ENCODE measurements at places on chromosomes 5 and 9.

GRCh38 chr5:14644623-14645237 is 19.8 kb upstream of the OTULIN start:
- DNase-seq: no peak

- no peak for DNase-seq
These were observed 123.2 kb downstream of the RMI1 start for GRCh38 chr9:84103651-84104377.

GRCh38 chr5:62791059-62791458 is 212.4 kb downstream of the LRRC70 start:
- no peak for DNase-seq

GRCh38 chr9:114521846-114522245 is 16.6 kb upstream of the WHRN start:
- DNase-seq: no peak

GRCh38 chr5:107127878-107128277 is 542.9 kb downstream of the EFNA5 start:
- no peak for DNase-seq

- DNase-seq: no peak
These were observed 1174.0 kb downstream of the MAT2B start for GRCh38 chr5:164679461-164679860.

DNA sequence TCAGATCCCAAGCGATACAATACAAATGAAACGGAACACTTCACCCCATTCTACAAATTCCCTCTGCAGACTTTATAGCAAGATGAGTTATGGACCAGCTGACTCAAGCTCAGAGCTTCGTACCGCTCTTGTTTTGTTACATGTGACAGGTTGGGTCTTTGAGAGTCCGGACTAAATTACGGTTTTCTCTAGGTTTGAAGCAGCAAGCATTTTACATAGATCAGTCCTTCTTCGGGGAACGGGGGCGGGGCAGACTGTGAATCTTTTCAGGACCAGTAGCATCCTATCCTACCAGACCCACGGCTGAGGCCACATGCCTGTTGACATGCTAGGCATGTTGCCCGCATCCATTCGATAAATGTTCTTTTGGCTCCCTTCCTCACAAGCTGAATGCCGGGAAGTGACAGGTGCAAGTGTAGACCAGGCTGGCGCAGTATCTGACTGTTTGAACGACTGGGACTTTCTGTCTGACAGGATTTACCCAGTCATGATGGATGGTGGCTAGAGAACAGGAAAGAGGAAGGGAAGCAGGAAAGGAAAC is 811.0 kb upstream of the GRAMD2B start:
- no peak for DNase-seq

- DNase-seq: no peak
These were observed 66.2 kb downstream of the PDE6A start for GRCh38 chr5:149878371-149878770.

DNA sequence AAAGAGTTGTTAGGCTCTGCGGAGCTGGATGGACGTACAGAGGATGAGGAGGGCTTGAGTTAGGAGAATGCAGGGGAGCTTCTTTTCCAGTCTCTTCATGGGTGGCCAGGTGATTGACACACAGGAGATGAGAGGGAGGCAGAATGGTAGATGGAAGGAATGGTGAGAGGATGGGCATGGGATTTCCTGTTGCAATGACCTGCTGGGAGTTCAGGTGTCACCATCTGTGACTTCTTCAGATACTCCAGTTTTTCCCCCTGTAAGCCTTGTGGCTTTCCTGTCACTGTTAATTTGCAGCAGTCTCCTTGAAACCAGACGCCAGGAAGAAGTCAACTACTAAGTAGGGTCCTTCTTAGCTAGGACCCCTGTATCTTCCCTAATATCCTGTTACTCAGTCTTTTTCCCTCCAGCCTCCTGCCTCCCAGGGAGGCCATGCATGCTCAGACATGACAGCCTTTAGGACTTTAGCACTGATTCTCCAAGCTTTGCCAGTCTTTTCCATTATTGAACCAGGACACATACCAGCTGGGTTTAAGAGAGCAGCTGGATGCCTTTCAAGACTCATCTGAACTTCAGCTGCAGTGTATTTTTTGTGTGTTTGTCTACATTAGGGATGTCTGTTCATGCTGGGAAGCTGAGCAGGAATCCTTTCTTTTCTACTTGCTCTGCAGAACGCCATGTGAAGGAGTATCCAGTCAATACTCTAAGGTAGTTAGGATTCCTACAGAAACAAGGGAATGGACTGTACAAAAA is 67.2 kb upstream of the CD180 start:
- no peak for DNase-seq

- DNase-seq: no peak
These were observed 61.8 kb downstream of the PTBP3 start for GRCh38 chr9:112271466-112272098.

DNA sequence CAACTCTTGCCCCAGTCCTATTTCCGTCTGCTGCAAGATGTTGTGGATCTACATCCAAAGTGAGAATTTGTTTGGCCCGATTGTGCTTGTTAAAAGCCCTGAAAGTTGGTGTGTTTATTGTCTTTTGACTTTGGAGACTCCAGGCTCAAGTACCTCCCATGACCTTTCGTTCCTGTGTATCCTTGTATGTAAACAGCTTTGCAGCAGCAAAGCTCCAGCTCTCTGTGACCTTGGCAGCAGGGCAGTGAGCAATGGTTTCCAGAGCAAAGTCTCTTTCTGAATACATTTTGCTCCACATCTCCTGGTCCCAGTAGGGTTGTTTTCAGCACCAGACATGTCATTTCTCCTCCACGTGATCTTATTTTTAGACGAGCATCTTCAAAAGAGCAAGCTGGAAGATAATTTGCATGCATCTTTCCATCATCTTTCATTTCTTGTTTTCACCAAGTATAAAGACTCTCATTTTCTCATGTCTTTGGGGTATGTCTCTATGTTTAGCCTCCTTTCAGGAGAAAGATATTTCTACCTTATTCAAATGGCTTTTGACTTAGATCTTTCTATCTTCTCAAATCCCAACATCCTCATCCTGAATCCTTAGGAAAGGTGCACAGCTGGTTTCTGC is 68.1 kb upstream of the ERCC6L2 start:
- no peak for DNase-seq

GRCh38 chr9:79165020-79165780 is 406.6 kb upstream of the TLE4 start:
- DNase-seq: no peak

Measured in stimulated activated CD4-positive, alpha-beta T cell treated with anti-CD3 and anti-CD28 coated beads, Interleukin-2, amount 100 ng/mL, for 24 hours (primary cell).